ENCODE measurements at places on chromosomes 1 and 21.

DNA sequence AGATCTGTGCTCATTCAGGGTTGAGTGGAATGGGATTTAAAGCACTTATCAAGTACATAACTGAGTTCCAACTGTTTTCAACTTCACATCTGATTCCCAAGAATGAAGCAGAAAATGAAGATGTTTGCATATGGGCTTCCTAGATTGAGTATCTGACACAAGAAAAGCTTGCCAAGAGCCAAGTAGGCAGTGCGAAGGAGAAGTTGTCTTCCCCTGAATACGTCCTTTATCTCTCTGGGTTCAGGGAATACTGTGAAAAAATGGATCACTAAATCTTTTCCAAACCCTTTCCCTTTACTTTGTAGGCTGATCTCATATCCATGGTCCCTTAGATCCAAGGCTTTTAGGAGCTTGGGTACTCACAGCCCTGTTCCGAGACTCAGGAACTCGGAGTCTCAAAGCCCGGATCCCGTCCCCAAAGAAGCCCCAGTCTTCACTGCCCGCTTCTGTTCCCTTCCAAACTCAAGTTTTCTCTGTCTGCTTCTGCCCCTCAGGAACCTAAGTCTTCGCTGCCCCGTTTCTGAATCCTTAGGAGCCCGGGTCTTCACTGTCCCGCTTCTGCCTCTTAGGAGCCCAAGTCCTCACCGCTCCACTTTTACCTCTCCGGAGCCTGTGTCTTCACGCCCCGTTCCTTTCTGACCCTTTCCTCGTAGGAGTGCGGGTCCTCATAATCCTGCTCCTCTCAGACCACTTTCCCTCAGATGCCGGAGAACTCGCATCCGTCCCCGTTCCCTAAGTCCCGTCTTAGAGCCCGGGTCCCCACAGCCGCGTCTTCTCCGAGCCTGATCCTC lies 616 bp downstream of the TAF12 start:
- DNase-seq, result no peak

GRCh38 chr1:197994907-197995407 lies 77.8 kb downstream of the LHX9 start:
- no peak for DNase-seq

DNA sequence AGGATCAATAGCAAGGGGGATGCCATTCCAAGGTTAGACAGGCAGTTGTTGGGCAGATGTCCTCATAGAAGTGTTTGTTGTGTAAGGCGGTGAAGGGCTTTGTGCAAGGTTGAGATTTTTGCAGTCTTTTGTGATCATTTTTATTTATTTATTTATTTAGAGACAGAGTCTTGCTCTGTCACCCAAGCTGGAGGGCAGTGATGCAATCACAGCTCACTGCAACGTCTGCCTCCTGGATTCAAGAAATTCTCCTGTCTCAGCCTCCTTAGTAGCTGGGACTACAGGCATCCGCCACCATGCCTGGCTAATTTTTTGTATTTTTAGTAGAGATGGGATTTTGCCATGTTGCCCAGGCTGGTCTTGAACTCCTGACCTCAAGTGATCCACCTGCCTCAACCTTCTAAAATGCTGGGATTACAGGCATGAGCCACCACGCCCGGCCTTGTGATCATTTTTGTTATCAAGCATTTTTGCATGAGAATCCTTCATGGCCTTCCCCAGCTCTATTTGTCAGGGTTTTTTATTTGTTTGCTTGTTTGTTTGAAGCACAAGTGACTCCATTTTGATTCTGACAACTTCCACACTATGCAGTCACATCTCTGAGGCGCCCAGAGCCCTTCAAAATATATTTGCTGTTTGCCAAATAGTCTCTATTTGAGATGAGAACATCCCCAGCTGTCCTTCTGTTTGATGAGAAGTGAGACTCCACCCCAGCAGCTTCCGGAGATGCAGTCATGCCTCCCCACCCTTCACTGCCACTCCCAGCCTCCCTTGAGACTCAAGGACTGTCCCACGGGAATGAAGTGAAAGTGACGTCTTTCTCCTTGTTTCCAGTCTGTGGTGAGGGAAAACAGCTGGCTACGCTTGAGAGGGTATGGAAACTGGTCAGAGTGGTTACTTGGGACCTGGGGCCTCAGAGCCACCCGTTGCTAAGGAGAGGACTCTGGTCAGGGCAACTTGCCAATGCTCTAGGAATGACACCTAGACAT lies 38.0 kb downstream of the TMEM50B start:
- DNase-seq, result no peak

DNA sequence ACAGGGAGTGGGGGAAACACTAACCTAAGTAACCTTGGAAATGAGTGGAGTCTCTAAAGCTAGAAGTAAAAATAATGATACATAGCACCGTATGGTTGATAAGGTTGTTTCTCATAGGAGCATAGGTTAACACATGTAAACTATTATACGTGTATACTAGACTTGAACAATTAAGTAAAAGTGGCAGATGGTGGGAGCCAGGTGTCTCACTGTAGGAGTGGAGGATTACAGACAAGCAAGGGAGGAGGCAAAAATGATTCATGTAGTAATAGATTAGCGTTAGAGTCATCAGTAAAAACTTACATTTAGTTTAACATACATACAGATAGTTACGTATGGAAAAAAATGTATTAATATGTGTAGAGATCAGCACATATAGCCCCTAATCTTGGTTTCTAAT lies 138.4 kb upstream of the DSCAM start:
- DNase-seq, result no peak

DNA sequence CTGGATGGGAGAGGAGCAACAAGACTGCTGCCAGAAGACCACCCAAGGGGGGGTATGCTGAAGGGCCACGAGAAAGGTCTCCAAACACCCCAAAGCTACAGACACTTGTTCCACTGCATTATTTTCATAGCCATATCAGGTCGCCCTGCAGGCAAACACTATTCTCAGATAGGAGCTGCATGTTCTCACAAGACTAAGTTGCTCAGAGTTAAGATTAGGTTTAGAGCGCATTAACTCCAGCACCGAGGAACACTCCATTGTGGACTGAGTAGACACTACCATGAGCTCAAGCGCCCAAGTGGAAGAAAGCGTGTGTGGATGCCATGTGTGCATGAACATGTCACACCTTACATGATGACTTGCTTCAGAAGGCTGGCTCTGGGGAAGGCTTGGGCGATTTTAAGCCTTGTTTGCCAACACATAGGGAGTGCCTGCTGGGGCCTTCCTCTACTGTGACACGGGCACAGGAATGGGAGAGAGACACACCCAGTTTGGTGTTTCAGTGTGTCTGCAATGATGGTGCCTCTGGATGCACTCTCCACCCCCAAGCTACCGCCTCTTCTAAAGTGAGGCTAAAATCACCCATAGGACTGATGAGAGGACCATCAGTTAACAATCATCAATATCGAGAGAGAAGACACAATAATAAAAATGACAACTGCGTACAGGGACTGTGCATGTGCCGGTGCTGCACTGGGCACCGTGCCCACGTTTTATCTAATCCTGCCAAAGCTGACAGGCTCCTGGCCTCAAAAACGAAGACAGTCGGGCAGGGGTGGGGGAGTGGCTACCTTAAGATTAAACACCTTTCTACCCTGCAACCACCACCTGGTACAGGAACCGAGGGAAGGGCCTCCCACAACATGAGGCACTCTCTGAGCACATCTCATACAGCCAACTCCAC lies 34.9 kb downstream of the SSBP3 start:
- no peak for DNase-seq

DNA sequence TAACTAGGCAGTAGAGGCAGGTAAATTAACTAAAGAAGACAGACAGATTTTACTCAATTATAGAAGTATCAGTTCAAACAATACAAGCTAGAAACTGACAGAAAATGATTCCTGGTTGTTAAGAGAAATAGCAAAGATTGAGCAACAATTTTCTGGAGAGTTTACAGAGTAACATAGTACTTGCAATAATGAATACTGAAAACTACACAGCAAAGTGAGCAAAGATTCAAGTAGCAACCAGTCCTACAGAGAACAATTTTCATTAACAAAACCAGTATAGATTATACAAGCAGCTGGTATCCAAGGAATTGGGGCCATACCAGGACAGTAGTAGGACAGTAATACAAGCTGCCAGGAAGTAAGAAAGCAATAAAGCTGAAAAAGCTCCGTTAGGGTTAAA lies 37.6 kb downstream of the EYA3 start:
- no peak for DNase-seq

DNA sequence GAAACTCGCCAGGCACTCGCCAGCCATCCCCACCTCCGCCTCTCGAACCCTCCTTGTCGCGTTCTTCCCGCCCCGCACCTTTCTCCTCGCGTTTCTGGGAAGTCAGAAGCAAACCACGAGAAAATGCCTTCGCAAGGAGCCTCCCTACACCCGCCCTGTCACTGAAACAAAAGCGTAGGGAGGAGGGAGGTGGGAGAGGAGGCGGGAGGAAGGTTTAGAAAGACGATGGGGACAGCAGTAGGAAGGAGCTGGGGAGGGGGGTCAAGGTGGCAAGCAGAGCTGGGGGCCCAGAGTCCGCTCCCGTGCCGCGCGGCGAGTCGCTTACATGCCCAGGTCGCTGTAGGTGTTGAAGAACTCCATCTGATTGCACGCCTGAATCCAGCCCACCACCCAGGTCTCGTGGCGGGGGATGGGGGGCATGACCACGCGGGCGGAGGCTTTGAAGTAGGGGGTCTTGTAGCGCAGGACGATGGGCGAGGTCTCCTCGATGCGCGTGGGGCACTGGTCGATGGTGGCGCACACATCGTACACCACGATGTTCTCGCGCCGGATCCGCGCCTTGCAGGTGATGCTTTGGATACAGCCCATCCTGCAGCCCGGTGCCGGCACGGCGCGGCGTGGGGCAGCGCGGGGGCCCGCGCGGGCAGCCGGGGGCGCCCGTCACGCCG lies 1.0 kb downstream of the FAM78B start:
- no peak for DNase-seq

- no peak for DNase-seq
Observed at GRCh38 chr1:99992760-99993467, 23.1 kb downstream of the SLC35A3 start.

DNA sequence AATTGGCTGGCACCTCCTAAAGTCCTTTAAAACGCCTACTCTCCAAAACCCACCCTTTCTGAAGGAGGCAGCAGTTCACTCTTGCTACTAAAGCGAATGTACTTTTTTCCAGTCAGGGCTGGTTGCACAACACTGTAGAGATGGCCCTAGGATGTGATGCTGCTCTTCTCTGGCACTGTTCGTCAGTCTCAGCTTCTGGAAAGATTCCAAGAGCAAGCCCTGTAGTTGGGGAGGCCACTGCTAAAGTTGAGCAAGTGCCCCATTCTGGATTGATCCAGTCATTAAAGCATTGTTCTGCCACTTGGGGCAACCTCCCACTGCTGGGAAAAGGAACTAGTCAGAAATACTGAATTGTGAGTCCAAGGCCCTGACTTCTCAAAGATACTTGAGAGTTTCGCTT lies 28.5 kb upstream of the KCNQ4 start:
- DNase-seq, result no peak

GRCh38 chr1:7278827-7279765 lies 492.0 kb upstream of the VAMP3 start:
- DNase-seq, result no peak
